Activated T-helper 17 cell treated with anti-CD3 and anti-CD28 coated beads, Interleukin-2, amount 50 U/mL, for 72 hours (primary cell): ENCODE measurements at places on chromosomes 6 and 20. TPM values are rescaled to one million over a fixed set of nuclear protein-coding genes. Genes with fewer than 3 reads are reported as not detected.

The EPPIN gene
- total RNA-seq: not detected

The MMS22L gene
- 40.9 TPM for total RNA-seq

GRCh38 chr6:100452998-100453397, 11.7 kb downstream of the SIM1 start:
- ATAC-seq: no peak

- no peak for ATAC-seq
Measured at GRCh38 chr6:111718326-111718725, 112.6 kb upstream of the TRAF3IP2 start.

DNA sequence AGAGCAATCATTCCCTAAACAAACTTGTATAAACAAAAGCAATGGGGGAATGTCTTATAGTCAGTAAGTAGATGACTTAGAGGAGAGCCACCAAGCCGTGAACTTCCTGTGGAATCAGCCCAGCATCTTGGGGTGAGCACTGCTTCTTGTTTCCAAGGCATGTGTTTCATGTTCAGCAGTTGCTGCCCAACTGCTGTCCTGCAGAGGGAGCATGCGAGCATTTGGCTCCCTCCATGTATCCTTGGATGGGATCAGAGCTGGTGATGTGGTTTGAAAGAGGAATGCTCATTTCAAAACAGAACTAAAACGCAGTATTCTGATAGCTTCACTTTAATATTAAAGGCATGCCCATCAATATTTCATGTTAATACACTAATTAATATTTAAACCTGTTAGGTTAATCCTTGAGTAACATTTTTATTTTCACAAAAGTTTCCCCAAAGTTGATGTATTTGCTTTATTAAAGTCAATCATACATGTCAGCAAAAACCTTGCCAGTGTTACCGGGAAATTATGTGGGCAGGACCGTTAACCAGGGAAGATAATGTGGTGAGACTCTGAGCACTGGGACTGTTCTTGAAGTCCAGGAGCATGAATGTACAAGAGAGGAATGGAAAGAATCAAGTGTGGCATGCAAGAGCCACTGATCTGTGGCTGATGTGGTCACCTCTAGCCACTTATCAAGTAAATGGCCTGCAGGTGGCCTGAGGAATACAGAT, 172.1 kb upstream of the GGTLC1 start:
- ATAC-seq: no peak

DNA sequence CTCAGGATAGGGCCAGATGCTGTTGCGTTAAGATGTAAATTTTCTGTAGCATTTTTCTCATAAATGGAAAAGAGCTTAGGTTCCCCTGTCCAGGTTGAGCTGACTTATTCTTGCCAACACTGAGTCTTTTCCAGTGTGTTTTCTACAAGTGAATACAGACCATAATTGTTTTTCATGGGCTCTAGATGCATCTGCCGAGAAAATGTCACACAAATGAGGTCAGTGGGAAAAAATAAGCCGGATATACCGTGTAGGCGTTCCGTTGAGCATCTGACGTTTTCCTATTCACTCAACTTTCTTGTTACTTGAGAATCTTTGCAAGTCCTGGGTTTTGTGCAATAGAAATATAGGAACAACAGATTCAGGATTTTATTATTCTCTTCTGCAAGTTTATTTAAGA, 582.9 kb upstream of the CDH4 start:
- no peak for ATAC-seq

The CSNK2A1 gene
- total RNA-seq: 141 TPM

The CLPSL2 gene
- not detected for total RNA-seq

- no peak for ATAC-seq
Measured at GRCh38 chr6:38281126-38281525, 358.6 kb downstream of the BTBD9 start.

GRCh38 chr6:1903780-1904465, 294.2 kb downstream of the FOXC1 start:
- ATAC-seq: no peak

DNA sequence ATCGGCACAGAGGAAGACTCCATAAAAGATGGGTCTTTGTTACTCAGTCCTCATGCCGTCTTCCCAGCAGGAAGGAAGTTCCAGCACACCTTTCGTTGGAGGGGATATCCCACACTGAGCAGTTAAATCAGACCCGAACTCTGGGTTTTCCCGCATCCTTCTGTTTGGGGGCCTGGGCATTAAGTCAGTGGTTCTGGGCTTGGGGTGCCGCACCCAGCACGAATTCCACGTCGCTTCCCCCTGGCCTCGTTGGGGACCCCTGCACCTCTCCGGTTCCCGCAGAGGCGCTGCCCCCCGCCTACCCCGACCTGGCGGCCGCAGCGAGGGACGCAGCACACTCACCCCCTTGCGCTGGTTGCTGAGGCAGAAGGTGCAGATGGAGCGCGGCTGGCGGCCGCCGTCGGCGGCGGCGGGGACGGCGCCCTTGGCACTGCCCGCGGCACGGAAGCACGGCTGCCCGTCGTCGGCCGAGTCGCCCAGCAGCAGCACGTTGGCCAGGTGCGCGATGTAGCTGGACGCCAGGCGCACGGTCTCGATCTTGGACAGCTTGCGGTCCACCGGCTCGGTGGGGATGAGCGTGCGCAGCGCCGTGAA, 641 bp downstream of the TCF15 start:
- ATAC-seq: no peak

DNA sequence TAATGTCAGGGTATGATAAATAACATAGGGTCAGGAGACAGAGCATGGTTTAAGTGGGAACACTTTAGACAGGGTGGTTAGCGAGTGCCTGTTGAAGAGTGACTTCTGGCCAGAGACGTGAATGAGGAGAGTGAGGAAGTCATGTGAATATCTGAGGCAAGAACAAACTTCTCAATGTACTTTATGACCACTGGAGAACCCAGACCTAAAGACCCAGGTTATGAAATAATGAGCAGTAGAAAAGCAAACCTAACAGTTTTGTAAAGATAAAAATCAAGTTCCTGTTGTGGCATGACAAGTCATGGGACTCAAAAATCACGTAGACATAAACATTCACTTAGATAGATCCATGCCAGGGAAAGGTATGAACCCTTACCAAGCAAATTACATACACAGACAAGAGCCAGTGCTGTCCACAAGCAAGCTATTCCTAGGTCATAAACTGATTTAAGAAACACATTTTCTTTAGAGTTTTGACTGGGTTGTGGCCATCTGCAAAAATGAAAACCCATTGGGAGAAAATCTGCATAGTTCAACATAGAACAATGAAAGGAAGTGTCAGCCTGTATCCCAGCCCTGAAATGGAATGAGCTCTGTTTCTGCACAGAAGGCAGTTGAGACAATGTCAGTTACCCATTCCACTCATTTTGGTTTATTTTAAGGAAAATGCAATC, 2.2 kb upstream of the MYCT1 start:
- ATAC-seq: no peak

DNA sequence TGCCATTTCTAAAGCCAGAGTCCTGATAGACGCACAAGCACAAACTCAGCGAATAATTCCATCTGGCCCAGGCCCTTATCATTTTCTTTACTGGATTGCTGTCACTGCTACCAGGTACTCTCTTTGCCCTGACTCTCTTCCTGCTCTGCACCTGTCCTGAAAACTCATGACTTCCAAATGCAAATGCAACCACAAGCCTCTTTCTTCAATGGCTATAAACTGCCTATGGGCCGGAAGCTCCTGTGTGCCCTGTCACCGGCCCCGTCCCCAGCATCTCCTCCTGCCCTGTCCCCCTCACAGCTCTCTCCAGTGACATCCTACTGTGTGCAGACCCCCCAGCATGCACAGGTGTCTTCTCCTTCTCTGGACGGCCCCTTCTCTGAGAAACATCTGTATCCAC, 302.6 kb downstream of the GMDS start:
- ATAC-seq: no peak

DNA sequence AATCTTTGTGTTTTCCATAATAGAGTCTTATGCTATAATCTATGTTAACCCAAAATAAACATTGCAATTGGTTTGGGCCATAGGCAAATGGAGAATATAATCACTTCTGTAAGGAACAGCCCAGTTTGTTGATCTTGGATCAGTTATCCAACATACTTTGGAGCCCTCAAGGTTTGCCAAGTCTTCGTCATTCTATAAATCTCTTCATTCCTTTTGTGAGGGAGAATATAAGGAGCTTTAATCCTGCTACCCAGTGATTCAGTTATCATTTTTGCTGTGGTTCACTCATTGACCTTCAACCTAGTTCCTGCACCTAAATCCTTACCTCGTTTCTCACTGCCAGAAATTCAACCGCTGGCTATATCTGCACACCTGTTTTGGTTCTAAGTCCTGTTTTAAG, 500.3 kb upstream of the PTCHD4 start:
- ATAC-seq: no peak

DNA sequence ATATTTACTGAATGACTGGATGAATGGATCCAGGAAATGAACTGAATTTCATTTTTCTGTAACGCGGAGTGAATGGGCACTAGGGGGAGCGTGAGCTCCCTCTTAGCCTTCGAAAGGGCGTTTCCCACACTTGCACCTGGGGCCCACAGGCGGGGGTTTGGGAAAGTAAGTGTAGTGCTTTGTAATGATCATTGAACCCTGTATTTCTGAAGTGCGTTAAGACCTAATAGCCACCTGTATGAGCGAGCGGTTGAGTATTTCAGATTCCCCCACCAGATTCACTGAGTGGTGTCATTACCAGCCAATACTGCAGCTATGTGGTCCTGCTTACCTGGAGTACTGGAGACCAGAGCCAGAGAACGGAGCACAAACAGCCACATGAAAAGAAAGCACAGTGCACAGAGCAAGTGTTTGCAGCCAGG, 10.5 kb downstream of the SYTL3 start:
- peak; percentile 51 for ATAC-seq

GRCh38 chr6:125294925-125295324, 6.8 kb downstream of the HDDC2 start:
- ATAC-seq: no peak
